ENCODE measurements at places on chromosomes 1 and 21.

- no peak for DNase-seq
Measured at GRCh38 chr1:66237042-66237441, 296.9 kb upstream of the SGIP1 start.

GRCh38 chr21:35350965-35351364 is 301.9 kb upstream of the RUNX1 start:
- no peak for DNase-seq

DNA sequence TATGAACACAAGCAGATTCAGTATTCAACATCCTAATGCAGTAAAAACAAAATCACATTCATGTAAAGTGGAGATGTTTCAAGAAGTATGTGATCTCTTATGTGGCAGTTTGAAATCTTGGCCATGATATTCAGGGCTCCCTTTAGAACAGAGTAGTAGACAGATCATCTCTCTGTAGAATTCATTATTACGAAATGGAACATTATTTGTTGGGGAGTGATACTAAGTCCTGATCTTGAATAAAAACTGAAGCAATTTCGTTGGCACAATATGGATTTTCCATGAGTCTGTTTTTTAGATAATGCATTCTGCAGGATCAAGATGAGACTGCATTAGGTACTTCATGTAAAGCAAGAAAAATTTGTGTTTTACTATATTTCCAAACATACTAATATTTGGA is 264.4 kb upstream of the NRIP1 start:
- no peak for DNase-seq

GRCh38 chr1:183248989-183249691 is 63.1 kb downstream of the LAMC2 start:
- DNase-seq: no peak

DNA sequence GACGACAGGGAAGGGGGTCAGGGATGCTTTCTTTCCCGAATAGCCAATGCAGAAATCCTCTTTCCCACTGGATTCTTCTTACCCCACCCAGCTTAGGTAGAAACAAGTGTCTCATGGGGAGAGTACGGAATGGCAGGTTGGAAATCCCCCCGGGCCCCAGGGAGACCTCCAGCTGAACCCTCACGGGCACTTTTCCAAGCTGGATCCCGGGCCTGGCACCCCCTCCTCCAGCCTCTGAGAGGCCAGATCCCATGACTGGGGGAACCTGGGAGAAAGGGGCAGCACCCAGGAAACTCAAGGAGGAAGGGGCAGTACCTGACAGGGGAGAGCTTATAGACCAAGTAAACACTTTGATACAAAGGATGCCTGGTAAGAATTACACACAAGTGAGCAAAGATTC is 1.3 kb downstream of the PKP1 start:
- DNase-seq: no peak

GRCh38 chr1:237791592-237791991 is 99.1 kb downstream of the ZP4 start:
- DNase-seq: no peak

GRCh38 chr1:200319148-200319547 is 90.7 kb downstream of the ZNF281 start:
- no peak for DNase-seq

DNA sequence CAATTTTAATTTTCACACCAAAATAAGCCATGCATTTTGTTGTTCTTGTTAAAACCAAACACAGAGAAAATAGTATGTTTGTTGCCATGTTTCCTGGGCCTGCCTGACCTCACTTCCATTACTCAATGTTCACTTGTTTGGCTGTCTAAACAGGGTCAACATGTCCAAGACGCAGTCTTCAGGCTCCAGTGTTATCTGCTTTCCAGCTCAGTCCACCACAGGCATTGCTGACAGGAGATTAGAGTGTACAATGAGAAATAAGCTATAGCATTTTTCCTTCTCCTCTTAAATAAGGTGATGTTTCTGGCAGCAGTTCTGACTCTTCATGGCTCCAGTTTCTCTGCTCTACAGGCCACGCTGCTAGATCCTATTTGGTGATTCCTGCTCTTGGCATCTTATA is 1030.5 kb downstream of the KCNT2 start:
- no peak for DNase-seq

DNA sequence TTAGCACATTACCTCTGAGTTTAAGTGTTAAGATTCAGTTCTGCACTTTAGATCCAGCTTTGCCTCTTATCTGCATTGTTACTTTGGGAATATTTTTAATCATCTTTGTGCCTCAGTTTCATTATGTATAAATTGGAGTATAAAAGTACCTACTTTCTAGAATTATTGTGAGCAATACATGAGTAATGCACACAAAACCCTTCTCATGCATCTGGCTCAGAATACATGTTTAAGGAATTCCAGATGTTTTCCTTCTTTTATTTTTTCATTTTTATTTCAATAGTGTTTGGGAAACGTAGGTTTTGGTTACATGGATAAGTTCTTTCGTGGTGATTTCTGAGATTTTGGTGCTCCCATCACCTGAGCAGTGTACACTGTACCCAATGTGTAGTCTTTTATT is 14.2 kb downstream of the C8A start:
- no peak for DNase-seq

DNA sequence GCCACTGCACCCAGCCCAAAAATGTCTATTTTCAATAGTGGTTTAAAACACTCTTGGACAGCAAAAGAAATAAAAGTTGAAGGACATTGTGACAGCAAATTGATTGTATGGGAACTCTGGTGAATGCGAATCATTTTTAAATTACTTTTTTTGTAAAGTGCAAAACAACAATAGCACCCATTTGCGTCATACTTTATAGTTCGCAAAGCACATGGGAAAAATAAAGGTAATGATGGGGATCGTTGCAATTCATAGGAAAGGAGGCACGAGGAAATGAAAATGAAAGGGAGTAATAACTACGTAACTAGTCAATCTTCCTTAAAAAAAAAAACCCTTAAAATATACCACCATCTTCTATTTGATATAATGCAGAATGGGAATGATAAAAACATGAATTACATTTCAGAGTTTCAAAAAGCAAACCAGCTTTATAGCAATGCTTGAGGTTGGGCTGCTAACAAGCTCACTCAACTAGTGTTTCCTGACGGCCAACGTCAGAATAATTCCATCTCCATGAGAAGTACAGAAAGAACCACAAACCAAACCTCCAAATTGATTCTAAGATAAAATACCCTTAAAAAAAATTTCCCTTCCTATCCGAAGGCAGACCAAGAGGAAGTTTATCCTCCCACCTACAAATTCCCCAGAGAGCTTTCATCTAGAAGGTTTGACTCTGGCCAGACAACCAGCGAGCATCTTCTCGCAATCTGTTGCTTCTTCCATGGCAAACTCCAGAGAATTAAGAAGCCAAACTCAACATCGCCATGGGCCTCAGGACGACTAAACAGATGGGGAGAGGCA is at the start of gene EDARADD:
TSS of gene EDARADD (plus strand) at position 606 of the 801 bp plus-strand sequence. CDS start at position 765, 159 bp downstream.
- DNase-seq: no peak

- DNase-seq: no peak
Measured at GRCh38 chr1:14648896-14649855, 50.7 kb downstream of the KAZN start.

DNA sequence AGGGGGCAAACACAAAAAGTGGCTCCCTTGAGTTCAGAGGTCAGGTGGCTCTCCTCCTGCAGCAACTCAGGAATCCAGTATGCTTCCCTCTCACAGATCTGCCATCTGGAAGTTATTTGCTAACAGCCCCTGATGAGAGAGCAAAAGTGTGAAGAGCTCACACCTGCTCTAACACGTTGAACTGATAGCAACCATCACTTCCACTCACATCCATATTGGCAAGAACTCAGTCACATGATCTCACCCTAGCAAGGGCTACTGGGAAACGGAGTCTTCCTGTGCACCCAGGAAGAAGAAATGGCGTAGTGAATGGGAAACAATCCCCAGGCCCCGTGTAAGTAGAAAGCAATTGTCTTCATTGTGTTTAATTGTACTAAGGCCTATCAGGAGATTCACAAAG is 20.7 kb upstream of the SLC45A1 start:
- DNase-seq: no peak

GRCh38 chr1:110875216-110875731 is 2.3 kb downstream of the CD53 start:
- peak; percentile 60 for DNase-seq

DNA sequence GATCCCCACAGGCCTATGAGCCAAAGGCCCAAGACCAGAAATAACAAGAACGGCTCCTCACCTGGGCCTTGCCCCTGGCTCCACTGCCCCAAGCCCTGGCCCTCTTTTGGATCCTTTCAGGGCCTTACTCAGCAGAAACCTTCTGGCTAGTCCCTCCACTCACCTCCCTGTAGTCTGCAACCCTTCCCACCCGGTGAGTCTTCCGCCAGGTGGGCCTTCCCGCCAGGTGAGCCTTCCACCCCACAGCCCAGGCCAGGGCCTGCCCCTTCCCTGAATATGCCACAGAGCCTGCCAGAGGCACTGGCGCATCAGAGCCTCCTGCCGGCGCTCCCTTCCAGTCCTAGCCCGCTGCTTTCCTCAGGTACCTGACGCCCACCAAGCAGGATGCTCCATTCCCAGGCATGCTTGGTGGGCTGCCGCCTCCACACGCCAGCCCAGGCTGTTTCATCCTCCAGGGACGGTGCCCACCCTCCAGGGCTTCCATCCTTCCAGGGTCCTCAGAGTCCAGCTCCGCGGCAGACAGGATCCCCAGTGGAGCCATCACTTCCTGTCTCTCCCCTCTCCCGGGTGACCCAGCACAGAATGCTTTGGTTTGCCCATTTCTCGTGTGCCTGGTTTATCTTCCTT is 20.9 kb downstream of the LHX4 start:
- DNase-seq: no peak

Data from activated naive CD8-positive, alpha-beta T cell treated with anti-CD3 and anti-CD28 coated beads, Interleukin-2, amount 50 U/mL, for 24 hours (primary cell).